Activated CD4-positive, alpha-beta T cell treated with anti-CD3 and anti-CD28 coated beads for 1 hour (primary cell): ENCODE measurements at places on chromosomes 2 and 18.
A peak's percentile ranks its signal among the peaks of the same experiment; 100 is the strongest.

- DNase-seq = no peak
Observed at GRCh38 chr18:1252936-1253335, 348.3 kb downstream of the ADCYAP1 start.

DNA sequence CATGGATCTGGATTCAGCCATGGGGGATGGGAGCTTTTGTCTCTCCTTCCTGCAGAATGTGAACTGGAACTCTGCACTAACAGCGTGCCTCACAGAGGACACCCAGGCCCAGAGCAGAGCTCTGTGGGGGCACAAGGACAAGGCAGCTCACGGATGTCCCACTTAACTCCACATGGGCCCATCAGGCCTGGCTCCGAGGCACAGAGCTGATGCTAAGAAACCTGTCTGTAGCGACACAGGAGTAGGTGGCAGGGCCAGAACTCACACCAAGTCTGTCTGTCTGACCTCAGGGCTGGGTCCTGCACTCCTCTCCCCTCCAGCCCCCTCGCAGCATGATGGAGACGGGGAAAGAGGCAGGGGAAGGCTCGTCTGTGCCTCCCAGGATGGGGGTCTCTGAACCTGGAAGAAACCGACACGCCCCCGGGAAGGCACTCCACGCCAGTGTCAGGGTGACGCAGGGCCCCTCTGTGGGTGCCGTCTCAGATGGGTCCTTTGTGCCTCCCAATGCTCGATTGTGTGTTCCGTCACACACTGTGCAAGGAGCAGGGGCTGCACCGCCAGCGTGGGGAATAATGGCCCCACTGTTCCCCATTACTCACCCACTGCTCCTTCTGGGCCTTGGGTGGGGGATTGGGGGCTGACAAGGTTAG is 36.6 kb downstream of the FAM178B start:
- DNase-seq = no peak

GRCh38 chr18:26057344-26057773 is 33.1 kb downstream of the SS18 start:
- no peak for DNase-seq

- no peak for DNase-seq
Observed at GRCh38 chr2:42784204-42784880, 8.0 kb downstream of the HAAO start.

- DNase-seq = no peak
Observed at GRCh38 chr2:36967236-36967876, 1.0 kb upstream of the STRN start.

DNA sequence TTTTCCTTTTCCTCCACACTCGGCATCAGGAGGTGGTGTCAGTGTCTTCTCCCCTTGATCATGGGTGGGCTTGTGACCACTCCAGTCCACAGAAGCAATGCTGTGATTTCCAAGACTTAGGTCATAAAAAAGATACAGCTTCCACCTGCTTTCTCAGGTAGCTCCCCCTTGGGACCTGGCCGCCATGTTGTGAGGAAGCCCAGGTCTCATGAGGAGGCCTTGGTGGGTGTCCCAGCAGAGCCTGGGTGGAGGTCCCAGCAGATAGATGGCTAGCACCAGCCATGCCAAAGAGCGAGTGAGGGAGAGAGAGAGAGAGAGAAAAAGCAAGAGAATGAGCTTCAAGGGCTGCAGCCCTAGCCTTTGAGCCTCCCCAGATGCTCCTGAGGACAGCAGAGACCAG is 16.0 kb downstream of the SLC66A2 start:
- no peak for DNase-seq

GRCh38 chr2:234690569-234691213 is 193.8 kb upstream of the ARL4C start:
- no peak for DNase-seq

GRCh38 chr2:26772064-26773001 is 8.2 kb downstream of the SLC35F6 start:
- DNase-seq = no peak

GRCh38 chr2:72625366-72625765 is 200.5 kb downstream of the EXOC6B start:
- DNase-seq = no peak

DNA sequence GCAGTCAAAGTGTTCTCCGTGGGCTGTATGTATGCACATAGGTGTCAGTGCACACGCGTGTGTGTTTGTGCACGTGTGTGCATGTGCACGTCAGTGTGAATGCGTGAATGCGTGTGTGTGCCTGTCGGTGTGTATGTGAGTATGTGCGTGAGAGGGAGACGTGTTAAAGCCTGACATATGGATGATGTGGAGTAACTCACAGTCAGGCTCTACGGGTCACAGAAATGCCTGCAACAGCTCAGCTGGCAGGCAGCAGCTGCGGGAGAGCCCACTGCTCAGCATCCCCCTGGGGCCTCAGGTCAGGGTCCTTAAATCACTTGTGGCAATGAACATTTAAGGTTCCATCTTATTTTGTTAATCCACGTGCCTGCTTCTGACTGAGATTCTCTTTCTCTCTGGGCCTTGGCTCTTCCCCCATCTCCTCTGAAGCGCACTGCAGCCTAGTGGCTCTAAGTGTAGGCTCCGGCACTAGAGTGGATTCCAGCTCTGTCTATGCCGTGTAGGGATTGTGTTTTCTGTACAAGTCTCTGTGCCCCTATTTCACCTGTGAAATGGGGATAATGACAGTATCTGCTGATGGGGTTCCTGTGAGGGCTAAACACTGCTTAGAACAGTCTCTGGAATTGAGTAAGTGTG is 63.0 kb downstream of the DYSF start:
- DNase-seq = no peak

- DNase-seq = no peak
Observed at GRCh38 chr2:138102664-138103063, 138.4 kb downstream of the HNMT start.

DNA sequence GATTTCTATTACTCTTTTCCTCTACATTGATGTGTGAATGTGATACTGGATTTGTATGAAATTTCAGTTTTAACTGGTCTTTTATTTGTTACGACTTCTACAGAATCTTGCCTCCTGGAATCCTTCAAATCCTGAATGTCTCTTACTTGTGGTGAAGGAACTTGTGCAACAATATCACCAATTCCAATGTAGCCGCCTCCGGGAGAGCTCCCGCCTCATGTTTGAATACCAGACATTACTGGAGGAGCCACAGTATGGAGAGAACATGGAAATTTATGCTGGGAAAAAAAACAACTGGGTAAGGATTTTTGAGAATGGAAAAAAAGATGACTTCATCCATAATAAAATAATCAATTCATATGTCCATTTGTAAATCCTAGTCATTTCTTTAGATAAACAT is 134.6 kb downstream of the BABAM2 start:
- no peak for DNase-seq

- DNase-seq = peak; percentile 2
Observed at GRCh38 chr2:233799087-233799665, 21.0 kb downstream of the MROH2A start.

DNA sequence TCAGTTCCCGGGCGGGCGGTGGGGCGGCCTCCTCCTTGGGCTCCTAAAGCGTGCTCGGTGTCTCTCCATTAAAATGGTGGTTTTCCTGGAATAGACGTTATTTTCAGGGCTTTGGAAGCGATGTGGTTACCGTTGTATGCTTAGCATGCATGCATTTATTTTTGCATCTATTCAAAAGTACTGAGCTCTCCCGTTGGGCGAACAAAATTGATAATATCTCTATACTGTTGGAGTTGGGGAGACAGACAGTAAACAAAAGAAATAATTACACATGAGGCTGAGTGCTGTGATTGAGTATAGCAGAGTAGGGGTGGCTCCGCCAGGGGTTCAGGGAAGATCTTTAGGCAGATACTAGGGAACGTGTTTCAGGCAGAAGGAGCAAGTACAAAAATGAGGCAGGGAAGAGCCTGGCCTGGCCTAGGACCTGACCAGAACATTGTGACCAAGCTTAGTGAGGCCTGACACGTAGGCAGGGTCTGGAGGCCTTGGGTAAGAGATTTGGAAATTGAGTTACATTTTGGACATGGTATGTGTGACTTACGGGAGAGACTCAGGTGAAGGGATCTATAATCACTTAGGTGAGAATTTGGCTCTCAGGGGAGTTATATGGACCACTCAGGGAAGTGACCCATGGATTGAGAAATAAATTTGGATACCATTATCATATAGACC is 674 bp downstream of the NCAPH start:
- DNase-seq = no peak

DNA sequence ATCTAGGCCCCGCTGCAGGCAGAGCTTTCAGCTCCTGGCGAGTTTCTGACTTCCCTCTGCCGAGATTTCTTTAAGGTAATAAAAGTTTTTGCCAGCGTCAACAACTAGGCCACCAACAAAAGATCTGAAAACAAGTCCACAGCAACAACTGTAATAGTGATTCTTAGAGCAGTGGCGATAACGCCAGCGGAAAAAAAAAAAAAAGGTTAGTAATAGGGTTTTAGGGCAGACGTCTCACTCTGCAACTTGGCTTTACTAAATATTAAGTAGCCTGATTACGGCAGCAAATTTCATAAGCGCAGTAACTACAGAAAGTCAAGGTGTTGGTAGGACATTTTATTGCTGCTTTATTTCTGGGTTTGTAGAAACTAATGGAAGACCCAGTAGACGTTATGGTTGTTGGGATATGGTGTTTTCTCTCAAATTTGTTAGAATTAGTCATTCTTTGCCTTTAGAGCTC is 481 bp downstream of the SLC30A6 start:
- no peak for DNase-seq

DNA sequence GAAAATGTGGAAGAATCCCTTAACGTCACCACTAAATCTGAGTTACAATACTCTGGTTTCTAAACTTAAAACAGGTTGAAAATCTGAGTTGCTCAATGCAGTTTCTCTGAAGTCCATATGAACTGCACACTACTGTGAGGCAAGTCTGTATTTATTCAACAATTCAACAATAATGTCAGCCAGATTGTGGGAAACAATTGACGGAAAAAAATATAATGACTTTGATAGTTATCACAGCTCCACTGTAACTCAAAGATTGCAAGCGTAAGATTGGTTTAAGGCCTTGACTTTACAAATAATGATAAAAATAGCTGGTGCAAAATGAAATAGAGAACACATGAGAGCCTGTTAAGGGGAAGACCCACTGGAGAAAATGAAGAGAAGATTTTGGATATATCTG is 219.4 kb upstream of the CCDC150 start:
- DNase-seq = no peak

DNA sequence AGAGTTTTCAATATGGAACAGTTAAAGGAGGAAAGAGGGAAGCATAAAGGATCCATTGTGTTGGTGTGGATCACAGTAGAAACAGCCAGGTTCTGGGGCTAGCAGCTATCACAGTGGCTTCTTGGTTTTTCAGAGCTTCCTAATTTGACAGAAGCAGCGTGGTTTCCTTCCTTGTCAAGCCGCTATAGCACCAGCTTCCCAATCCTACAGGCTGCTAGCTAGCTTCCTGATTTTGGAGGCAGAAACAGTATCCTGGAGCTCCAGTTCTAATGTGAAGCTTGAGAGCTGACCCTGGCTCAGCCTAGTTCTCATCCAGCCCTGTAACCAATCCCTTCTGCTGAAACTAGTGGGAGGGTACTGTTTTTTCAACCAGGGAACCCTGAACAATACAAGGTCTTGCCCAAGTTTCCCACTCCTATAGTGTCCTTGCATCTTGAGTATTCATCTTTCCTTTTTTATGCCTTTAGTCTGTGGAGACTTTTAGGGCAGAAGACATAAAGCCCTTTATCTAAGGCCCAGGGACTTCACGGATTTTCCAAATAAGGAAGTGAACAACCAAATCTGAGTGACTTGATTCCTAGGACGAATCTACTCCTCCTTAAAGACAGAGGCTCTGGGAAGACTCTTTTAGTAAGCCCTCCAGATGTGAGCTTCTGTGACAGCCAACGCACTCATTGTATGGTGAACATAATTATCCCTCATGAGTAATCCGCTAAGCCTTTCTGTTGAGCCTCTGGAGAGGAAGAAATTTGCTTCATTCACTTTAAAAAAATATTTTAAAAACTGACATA is 33.8 kb downstream of the CCDC93 start:
- DNase-seq = no peak

GRCh38 chr2:55138882-55139229 is 88.6 kb upstream of the RTN4 start:
- DNase-seq = no peak

GRCh38 chr18:34760444-34760843 is 50.3 kb downstream of the DTNA start:
- no peak for DNase-seq

- no peak for DNase-seq
Observed at GRCh38 chr18:62325806-62326645, 916 bp downstream of the TNFRSF11A start.

DNA sequence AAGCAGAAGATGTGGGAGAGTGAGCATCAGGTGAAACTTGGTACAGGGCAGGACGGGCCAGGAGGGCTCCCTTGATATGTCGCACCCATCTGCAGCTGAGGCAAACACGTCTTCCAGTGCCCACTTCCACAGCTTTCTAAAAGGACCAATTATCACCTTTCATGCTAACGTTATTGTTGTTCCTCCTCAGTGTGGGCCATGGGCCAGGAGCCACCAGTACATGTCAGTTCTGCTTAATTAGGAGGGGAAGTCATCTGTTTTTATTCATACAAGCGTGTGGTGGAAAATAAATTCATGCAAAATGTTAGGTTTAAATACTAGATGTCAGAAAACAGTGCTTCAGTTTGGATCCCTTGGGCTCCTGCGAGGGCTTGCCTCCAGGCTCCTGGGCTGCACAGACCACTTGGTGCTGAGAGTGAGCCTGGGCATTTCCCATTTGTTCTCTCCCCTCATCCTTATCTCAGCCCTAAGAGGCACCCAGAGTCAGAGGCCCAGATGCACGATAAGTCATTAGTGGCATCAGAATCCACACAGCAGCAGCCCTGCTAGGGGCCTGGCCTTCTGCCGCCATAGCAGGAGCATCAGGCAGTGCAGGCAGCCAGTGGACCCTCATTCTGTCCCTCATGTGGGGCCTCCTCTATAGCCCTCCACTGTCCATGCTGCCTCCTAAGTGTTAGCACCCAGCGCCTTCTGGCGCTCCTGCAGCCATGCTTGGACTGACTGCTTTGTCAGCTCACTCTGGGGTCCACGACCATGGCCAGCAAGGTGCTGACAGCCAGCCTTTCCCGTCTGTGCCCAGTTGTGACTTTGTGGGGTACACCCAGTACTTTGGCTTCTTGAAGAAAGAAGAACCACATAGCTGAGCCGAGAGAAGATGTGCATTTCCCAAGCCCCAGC is 539.8 kb upstream of the RAB6C start:
- no peak for DNase-seq

DNA sequence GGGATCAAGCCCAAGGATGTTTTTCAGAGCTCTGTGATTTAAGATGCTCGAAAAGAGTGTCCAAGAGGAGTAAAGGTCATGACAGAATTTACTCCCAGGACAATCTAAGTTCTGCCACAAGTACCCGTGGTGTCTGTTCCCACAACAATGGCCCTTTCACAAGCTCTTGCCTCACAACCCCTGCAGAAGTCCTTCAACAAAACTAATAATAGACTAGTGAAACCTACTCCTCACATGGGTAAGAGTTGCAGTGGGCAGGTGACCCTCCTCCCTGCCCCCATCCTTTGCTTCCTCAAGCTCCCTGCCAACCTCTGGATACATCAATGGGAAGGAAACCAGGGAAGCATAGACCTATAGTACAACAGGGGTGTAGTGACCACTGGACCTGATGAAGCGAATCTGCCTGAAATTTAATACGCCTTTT is 34.9 kb downstream of the PTCD3 start:
- DNase-seq = no peak

- DNase-seq = peak; percentile 48
Observed at GRCh38 chr2:130873700-130874346, 37.1 kb downstream of the ARHGEF4 start.

GRCh38 chr2:56687169-56687568 is 503.4 kb downstream of the CCDC85A start:
- no peak for DNase-seq
